ENCODE measurements at places on chromosomes 12 and 14.

- no peak for DNase-seq
Observed at GRCh38 chr12:57533108-57533507, 10.5 kb downstream of the MBD6 start.

- no peak for DNase-seq
Observed at GRCh38 chr14:82366803-82367202, 833.1 kb upstream of the SEL1L start.

- no peak for DNase-seq
Observed at GRCh38 chr12:118312578-118312977, 60.1 kb downstream of the TAOK3 start.

DNA sequence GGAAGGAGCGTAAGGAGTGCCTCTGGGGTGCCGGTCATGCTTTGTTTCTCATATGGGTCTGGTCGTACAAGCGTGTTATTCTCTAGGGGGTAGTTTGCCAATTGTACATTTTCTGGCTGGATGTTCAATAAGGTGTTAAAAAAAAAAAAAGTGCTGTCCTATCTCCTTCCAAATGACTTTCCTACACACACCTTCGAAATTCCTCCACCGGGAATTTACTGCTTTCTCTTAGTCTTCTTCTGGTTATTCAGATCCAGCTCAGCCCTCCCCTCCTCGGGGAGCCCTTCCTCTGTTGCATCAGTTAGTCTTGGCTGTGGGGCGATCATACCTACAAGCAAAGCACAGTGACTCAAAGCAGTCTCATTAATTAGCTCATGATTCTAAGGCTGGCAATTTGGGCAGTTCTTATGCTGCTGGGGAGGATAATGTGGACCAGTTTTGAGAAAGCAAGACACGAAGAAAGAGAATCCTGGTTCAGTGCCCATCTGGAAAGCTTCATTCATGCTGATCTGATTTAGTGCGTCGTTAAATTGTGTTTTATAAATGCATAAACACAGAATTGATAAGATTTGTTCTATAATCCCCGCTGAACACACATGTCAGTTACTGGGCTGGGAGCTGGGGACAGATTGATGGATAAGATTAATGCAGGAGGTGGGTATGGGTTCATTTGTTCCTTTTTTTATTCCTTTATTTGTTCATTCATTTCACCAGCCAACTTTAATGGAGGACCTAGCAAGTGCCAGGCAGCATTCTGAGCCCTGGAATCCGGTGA lies 9.2 kb upstream of the CLMN start:
- no peak for DNase-seq

GRCh38 chr14:92650581-92651105 lies 97.8 kb downstream of the LGMN start:
- no peak for DNase-seq

DNA sequence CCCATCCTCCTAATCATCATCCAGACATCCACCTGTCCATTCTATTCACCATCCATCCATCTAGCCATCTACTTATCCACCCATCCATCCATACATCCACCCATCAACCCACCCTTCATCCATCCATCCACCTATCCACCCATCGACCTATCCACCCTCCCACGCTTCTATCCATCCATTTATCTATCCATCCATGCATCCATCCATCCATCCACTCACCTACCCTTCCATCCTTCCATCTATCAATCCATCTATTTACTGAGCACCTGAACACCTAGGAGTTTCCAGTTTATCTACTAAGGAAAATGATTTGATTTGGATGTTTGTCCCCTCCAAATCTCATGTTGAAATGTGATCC lies 7.5 kb downstream of the RIN3 start:
- DNase-seq: no peak

DNA sequence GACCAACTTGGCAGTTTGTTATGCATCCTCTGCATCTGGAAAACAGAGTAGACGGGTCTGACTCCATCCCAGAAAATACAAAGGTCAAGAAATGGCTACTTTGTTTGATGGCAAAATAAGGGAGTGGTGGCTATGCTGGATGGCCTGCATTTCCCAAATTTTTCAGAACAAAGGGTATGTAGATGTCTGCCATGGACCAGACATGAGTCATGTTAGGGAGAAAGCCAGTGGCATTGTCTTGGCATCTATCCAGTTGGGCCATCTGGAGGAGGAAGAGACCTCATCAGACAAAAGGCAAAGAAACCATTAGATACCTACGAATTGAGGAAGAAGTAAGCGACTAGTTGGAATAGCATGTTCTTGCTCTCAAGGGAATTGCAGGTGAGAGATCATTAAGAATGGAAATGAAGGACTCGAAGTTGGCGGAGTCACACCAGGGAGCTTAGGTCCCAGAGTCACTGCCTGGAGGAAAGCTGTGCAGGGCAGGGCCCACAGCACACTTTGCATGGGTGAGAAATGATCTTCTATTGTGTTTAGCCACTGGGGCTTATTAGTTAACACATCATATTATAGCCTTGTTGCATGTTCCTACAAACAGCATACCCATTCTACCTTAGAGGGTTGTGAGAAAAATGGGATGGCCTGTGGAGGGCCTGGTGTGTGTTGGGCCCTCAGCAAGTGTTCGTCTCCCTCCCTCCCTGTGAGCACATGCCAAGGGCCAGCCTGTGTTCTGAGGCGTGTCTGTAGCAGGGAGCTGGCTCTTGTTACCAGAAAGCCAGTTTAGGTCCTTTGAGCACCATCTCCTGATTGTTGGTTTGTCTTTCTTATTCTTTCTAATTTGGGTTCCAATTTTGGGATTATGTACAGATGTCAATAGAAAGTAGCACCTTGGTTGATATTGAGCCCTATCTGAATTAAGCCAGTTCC lies 119.4 kb downstream of the KTN1 start:
- no peak for DNase-seq

DNA sequence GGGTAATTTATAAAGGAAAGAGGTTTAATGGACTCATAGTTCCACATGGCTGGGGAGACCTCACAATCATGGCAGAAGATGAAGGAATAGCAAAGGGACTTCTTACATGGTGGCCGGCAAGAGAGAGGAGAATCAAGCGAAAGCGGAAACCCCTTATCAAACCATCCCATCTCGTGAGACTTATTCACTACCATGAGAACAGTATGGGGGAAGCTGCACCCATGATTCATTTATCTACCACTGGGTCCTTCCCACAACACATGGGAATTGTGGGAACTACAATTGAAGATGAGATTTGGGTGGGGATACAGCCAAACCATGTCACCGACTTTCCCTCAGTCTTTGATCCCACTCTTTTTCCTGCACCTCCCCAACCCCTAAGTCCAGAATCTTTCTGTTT lies 12.6 kb upstream of the CTDSP2 start:
- no peak for DNase-seq

DNA sequence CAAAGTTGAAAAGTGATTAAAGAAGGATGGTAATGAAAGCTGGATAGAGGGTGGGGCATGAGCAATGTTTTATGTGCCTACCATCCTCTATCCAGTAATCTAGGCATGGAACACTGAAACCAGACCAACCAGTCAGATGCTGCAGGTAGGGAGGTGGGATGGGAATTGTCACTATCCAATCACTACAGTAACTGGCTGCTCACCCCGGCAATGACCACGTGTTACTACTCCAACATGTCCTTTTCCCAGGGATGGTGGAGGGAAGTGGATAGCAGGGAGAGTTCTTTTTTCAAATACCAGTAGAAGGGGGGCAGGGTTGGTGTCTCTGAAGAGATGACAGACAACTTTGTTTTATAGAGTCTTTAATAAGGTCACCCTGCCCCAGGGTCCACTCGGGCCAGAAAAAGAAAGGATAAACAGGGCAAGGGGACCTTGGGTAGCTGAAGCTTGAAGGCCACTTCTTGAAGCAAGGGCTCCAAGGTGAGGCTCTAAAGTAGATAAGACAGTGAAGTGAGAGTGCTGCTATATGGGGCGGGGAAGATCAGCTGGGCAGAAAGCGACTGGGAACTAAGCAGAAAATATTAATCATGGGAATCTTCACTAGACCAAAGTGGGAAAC lies 14.7 kb upstream of the CDH24 start:
- no peak for DNase-seq

GRCh38 chr12:117468016-117468415 lies 106.6 kb upstream of the NOS1 start:
- no peak for DNase-seq

- DNase-seq: no peak
Observed at GRCh38 chr12:6696690-6697583, 3.7 kb downstream of the PIANP start.

- no peak for DNase-seq
Observed at GRCh38 chr14:65940056-65940735, 527.7 kb downstream of the FUT8 start.

DNA sequence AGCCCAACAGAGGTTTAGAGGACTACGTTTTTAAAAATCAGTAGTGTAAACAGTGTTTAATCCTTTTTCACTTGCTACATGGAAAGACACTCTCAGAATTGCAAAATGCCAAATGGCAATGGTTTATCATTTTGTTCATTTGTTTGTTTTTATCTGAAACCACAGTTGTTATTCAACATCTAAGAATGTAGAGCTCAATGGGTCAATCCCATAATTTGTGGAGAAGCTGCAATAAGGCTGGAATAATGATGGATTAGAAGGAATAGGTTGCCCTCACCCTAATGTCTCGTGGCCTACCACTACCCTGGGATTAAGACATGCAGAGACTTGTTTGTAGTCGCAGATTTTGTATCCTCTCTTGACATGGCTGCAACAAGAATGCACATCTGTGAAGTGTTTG lies 115.7 kb downstream of the LLPH start:
- DNase-seq: no peak

DNA sequence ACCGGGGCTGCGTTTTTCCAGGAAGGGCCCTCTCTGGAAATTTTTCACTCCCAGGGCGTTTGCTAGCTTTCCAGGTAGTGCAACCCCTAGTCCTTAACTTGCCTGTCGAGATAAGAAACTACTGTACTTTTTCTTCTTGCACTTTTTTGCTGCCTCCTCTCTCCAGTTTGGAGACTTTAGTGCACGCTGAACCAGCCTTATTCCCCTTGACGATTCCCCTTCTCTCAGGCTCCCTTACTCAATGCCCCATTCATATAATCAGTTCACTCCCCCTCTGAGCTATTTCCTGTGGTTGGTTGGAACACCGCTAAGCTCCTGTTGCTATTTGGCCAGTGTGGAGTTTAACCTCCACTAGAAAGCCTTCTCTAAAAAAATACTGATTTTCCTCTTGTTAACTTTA lies 682 bp downstream of the CREBL2 start:
- peak; percentile 33 for DNase-seq

- DNase-seq: no peak
Observed at GRCh38 chr12:31005944-31006361, 67.7 kb upstream of the DDX11 start.

DNA sequence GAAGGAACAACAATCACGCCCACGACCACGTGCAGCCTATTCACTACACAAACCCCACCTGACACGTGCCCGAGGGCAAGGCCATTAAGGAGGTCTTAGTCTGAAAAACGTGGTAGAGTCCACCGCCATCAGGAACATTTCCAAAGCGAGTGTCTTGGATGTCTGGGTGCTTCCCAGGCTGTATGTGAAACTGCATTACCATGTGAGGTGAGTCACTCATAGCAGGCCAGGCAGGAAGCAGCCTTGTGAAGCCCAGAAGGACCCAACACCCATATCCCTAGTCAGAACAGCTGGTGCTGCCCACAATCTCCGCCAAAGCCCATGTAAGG lies 3.3 kb upstream of the KRT79 start:
- DNase-seq: no peak

DNA sequence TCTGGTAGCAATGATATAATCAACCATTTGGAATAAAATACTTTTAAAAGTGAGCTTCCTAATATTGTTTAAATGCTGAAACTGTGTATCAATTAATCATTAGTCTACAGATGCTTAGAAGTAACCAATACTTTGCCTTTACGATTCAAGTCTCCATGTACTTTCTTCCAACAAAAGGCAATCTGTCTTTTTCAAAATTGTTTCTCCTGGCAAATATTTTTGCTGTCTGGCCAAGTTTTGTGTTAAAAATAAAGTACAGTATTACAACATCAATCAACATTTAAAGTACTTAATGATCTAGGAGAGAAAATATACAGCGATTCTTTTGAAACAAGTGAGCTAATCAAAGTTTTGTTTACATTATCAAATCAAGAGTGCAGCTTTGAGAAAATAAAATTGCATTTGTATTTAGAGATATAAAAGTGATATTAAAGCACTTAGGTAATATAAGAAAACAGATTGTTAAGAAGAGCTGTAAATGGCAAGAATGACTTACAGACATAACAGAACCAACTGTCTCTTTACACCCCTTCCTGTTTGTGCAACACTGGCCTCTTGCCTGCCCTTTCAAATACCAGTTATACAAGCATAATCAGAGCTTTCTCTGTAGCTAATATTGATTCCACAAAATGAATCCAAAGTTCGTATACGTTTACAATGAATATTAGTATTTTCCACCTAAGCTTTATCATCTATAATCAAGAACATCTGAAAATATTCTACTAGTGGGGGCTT lies 38.2 kb upstream of the FBLN5 start:
- no peak for DNase-seq

DNA sequence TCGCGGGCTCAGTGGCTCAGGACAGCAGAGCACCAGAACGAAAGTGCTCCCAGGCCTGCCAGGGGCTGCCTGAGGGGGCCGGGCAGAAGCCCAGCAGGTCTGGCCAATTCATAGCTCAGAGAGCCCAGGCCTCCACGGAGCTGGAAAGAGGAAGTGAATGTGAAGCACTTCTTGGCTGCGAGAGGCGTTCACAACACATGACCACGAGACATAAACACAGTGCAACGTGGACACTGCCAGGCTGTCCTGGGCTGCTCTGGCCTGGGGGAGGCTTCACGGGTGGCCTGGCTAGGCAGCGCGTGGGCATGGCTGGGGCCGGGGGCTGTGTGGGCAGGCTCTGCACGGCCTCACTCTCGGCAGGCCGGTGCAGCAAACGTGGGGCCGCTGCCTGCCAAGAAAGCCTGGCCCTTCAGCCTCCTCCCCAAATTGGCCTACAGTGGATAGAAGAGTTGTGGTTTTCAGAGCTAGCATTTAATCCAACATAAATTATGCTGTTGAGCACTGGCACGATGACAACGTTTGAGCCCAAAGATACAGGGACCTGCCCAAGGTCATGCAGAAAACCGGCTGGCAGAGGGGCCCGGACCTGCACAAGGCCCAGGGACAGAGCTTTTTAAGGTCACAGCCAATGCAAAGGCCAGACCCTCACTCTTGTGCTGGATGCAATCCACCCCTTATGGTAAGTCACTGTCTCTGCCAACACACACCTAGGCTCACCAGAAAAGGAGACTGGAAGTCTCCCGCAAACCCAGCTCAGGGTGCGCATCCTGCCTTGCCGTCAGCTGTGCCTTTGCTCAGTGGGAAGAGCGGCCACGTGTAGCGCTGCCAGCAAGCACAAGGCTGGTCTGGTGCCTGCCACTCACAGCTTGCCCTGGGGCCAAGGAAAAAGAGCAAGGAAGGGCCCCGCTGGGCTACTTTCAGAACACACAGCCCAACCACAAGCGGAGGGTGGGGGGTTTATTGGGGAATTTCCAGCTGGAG lies 8.6 kb downstream of the SLC25A29 start:
- peak; percentile 33 for DNase-seq

- DNase-seq: no peak
Observed at GRCh38 chr14:99737956-99738667, 54.0 kb downstream of the CYP46A1 start.
